ENCODE measurements at places on chromosomes 13 and 19.

GRCh38 chr19:7905268-7905667, 1.6 kb downstream of the MAP2K7 start:
- no peaks in the 10 kb centered on the region for H3K27me3 ChIP-seq
- H3K27ac ChIP-seq: peak overlapping the region; percentile 99
- peak overlapping the region; percentile 95 for H3K4me3 ChIP-seq
- H3K36me3 ChIP-seq: peaks cover 57% of the 10 kb centered on the region
- no peak for DNase-seq

DNA sequence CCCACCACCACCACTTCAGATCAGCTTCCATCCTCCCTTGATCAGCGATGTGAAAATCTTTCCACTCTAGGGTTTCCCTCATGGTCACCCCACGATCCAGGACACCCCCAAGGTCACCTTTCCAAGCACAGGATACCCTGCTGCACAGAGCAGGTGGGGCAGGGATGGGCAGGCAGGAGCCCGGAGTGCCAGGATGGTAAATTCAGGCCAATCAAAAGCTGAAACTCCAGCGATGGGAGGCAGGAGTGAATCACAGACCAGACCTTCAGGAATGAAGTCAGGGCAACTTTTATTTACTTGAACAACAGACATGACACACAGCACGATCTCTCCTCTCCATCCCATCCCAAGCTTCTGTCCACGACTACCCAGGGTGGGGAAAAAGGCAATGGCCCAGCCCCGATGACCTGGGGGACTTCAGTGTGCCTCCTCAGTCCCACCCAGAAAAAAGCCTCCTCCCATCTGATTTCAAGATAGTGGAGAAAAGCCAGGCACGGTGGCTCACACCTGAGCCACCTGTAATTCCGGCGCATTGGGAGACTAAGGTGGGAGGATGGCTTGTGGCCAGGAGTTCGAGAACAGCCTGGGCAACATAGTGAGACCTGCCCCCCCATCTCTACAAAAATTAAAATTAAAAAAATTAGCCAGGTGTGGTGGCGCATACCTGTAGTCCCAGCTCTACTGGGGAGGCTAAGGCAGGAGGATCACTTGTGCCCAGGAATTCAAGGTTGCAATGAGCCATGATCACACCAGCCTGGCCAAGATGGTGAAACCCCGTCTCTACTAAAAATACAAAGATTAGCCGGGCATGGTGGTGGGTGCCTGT, 39.2 kb downstream of the ZSWIM4 start:
- no peak for DNase-seq
- peaks cover 100% of the 10 kb centered on the region for H3K36me3 ChIP-seq
- peaks cover 37% of the 10 kb centered on the region for H3K4me1 ChIP-seq
- H3K27me3 ChIP-seq: no peaks in the 10 kb centered on the region
- H3K27ac ChIP-seq: peak overlapping the region; percentile 100
- H3K4me3 ChIP-seq: peak overlapping the region; percentile 98

GRCh38 chr19:29690842-29691241, 24.2 kb downstream of the C19orf12 start:
- peaks cover 35% of the 10 kb centered on the region for H3K4me1 ChIP-seq
- H3K27ac ChIP-seq: no peak overlapping the region
- peaks cover 7% of the 10 kb centered on the region for H3K36me3 ChIP-seq
- H3K27me3 ChIP-seq: no peaks in the 10 kb centered on the region
- no peak overlapping the region for H3K4me3 ChIP-seq

DNA sequence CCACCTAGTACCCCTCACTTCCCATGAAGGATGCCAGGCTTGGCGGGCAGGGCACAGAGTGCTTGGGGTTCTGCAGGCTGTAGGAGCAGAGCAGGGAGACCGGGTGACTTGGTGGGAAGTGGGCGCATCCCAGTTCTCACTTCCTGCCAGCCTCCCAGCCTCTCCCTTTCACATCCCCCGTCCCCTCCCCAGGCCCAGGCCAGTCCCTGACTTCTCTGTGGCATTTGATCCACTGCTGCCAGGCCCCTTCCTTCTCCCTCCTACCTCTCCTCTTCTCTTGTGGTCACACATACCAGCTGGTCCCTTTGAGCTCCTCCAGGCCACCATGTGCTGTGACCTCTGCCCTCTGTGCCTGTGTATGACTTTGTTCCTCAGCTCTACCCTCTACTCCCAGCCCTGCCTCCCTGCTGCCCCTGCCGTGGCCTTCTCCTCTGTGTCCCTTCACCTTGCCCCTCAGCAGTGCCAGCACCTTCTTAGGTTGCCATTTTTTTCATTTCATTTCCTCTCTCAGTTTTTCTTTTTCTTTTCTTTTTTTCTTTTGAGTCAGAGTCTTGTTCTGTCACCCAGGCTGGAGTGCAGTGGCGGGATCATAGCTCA, 19.5 kb downstream of the MYO1F start:
- H3K27ac ChIP-seq: peak overlapping the region; percentile 98
- peak overlapping the region; percentile 74 for H3K4me3 ChIP-seq
- DNase-seq: no peak
- H3K36me3 ChIP-seq: peaks cover 74% of the 10 kb centered on the region

DNA sequence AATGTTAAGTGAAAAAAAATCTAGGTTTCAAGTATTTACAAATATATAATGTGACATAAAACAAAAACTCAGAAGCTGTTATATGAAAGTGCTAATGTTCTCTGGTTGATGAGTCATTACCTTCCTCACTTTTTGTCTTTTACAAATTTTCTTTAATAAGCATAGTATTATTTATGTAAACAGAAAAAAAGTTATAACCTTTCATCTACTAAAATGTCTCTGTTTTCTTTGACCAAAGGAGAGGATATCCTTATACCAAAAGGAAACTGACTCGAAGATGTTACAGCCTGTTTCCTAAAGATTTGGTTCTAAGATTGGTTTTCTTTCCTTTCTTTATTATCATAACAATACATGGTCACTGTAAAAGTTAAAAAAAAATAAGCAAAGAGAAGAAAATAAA, 38.0 kb downstream of the RCBTB2 start:
- H3K4me3 ChIP-seq: peak overlapping the region; percentile 21
- no peak for DNase-seq
- no peaks in the 10 kb centered on the region for H3K27me3 ChIP-seq
- H3K36me3 ChIP-seq: peaks cover 5% of the 10 kb centered on the region
- H3K4me1 ChIP-seq: peaks cover 42% of the 10 kb centered on the region

GRCh38 chr13:30918662-30919405, 12.8 kb downstream of the MEDAG start:
- no peak overlapping the region for H3K4me3 ChIP-seq
- no peak for DNase-seq
- no peak overlapping the region for H3K27ac ChIP-seq
- peaks cover 40% of the 10 kb centered on the region for H3K27me3 ChIP-seq
- H3K4me1 ChIP-seq: no peaks in the 10 kb centered on the region

- peaks cover 72% of the 10 kb centered on the region for H3K27me3 ChIP-seq
- H3K4me3 ChIP-seq: peak overlapping the region; percentile 67
- H3K4me1 ChIP-seq: peaks cover 11% of the 10 kb centered on the region
These were observed 1.2 kb downstream of the TBC1D4 start for GRCh38 chr13:75480671-75481175.

GRCh38 chr19:5023128-5023571, 54.2 kb downstream of the KDM4B start:
- H3K4me3 ChIP-seq: no peak overlapping the region
- H3K4me1 ChIP-seq: peaks cover 16% of the 10 kb centered on the region

DNA sequence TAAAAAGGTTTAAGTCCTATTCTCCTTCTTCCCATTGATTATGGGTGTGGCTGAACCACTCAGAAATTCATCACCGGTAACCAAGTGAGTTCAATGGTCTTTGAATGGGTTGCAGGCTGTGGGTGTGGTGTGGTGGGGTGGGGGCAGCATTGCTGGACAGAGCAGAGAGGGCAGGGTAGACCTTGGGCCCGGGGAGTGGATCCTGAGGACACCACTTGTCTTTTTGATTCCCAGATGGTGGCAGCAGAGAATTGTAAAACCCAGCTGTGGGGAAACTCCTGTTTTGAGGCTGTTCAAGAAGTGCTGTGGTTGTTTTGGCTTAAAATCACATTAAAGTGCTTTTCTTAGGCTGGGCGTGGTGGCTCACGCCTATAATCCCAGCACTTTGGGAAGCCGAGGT, 45.8 kb upstream of the RGCC start:
- no peaks in the 10 kb centered on the region for H3K4me1 ChIP-seq
- DNase-seq: no peak
- H3K4me3 ChIP-seq: no peak overlapping the region
- peak overlapping the region; percentile 52 for H3K27ac ChIP-seq

GRCh38 chr13:56352361-56352760, 788.4 kb upstream of the PRR20A start:
- H3K27ac ChIP-seq: no peak overlapping the region
- H3K4me3 ChIP-seq: no peak overlapping the region
- H3K4me1 ChIP-seq: no peaks in the 10 kb centered on the region
- H3K27me3 ChIP-seq: no peaks in the 10 kb centered on the region
- no peak for DNase-seq
- no peaks in the 10 kb centered on the region for H3K36me3 ChIP-seq

GRCh38 chr19:33404506-33405253, 31.2 kb downstream of the CEBPG start:
- DNase-seq: no peak
- no peaks in the 10 kb centered on the region for H3K4me1 ChIP-seq
- no peak overlapping the region for H3K4me3 ChIP-seq
- no peaks in the 10 kb centered on the region for H3K36me3 ChIP-seq
- no peak overlapping the region for H3K27ac ChIP-seq

Measured in effector memory CD8-positive, alpha-beta T cell (primary cell).